ENCODE measurements at places on chromosomes 16 and 17.

DNA sequence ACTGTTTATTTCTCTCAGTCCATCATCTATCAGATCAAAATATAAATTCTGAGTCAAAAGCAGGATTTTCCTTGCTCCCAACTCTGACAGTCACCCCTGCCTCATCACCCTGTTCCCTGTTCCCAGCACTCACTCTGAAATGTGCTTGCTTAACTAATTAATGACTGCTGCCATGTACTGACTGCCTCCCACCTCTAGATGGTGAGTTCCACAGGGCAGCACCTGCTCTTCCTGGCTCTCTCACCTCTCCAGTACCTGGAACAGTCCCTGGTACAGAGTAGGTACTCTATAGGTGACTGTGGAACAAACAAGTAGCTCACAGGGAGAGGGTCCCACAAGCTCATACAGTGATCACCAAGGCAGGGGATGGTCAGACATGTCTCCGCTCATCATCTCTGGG, 114.3 kb upstream of the C16orf82 start:
- no peak for DNase-seq

DNA sequence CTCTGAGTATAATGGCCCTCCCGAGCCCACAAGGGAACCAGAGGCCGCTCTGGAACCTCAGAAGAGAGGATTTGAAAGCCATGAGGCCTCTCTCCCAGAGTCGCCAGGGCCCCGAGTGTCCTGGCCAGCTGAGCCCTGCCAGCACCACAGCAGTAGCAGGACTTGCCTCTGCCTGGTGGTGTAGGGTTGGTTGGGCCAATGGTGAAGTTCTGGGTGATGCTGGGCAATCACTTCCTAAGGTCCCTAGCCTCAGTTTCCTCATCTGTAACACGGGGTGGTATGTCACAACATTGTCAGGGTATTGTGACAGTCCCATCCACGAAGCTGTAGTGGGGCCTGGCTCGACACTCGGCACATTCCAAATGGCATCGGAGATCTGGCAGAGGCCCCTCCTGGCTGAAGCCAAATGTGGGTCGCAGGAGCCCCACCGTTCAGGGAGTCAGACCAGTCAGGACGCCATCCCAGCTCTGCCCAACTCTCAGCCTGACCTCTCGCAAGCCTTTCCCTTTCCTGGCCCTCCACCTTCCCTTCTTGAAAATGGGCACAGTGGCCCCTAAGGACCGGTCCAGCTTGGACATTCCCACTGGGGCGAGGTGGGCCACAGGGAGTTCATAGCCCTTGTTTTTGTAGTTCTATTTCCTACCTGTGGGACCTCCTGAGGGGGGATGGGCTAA, 1.7 kb downstream of the NATD1 start:
- no peak for DNase-seq

- DNase-seq, result no peak
Observed at GRCh38 chr16:84884596-84885341, 65.0 kb downstream of the CRISPLD2 start.

DNA sequence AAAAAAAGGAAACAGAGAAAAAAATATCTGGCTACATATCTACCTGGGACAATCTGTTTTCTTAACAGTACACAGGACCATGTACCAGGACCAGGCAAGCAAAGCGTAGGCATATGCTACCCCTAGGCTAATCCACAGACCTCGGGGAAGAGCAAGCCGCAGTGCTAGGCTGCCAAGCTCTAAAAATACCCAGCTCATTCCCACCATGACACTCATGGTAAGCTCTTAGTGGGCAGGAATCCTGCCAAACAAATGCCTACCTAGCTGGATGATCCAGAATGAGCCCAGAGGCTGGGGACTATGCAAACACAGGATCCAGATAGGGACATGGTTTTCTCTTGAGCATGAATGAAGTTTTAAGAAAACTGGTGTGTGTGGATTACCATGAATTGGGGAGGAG, 95.6 kb downstream of the GRIN2A start:
- no peak for DNase-seq

DNA sequence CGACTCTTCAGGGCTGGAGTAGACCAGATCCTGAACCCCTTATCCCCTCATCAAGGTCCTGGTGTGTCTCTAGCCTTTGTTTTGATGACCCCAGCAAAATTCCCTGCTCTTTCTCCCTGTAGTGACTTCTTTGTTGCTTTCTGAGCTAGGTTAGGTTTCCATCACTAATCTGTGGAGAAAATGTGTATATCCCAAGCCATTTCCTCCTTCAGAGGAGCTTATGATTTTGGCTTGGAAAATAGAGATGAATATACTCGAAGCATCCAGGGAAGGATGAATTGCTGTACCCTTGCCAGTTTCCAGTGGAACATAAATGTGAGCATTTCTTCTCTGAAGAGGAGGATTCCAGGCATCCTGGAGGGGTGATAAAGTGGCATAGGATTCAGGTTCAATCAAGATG, 55.8 kb downstream of the KSR1 start:
- DNase-seq, result no peak

DNA sequence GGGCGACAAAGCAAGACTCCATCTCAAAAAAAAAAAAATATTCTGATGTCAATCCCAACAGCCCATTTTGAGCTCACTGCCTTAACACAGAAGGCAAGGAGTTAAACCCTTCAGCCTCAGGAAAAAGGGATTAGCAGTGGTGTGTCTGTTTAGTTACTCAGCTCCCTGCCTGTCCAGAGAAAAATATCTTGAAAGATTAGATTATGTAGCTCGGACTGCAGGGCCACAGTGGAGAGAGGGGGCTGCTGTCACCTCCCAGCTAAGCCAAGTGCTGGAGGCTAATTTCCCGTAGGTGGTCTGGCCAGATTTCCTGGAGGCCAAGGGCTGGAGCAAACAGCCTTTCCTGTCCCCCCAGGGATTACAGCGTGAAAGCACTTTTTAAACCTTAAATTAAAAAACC, 50.3 kb downstream of the C16orf95 start:
- no peak for DNase-seq

Data from GM12891 (cell line).